Inflammatory macrophage treated with lipopolysaccharide for 1 hour (primary cell): ENCODE measurements at places on chromosomes 11 and 22.

GRCh38 chr11:91174193-91174592 lies 951.3 kb upstream of the CHORDC1 start:
- DNase-seq: no peak

DNA sequence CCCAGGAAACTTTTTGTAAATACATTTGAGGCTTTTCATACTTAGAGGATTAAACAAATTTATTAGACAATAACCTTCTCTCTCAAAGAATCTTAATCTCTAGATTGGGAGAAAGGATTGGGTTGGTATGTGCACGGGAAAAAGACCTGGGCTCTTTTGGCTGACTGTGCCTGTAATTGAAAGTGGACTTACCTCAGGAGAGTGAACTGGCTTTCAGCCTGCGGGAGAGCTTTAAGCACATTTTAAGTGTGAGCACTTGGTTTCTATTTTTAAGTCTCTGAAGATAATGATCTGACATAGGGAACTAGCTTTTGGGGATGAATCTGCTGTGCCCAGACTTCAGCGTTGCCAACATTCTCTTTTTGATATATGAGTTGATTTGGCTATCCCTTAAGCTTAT lies 35.8 kb downstream of the UVRAG start:
- no peak for DNase-seq

GRCh38 chr11:70413151-70413550 lies 14.8 kb downstream of the CTTN start:
- DNase-seq: no peak

DNA sequence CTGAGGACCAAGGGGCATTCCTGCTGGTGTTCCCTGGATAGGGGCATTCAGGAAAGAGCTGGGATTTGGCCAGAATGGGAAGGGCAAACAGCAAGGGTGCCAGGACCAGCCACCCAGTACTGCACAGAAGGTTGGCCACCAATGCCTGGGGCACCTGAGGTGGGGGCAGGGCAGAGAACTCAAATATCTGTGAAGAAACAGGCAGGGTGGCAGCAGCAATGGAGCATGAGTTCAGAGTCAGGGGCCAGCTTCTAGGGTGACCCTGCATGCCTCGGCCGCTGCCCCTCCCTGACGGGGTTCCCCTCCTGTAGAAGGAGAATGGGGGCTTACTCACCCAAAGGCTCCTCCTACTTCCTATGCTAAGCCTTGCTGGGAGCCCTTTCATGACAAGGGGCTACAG lies 79.3 kb upstream of the SHANK2 start:
- DNase-seq: no peak

DNA sequence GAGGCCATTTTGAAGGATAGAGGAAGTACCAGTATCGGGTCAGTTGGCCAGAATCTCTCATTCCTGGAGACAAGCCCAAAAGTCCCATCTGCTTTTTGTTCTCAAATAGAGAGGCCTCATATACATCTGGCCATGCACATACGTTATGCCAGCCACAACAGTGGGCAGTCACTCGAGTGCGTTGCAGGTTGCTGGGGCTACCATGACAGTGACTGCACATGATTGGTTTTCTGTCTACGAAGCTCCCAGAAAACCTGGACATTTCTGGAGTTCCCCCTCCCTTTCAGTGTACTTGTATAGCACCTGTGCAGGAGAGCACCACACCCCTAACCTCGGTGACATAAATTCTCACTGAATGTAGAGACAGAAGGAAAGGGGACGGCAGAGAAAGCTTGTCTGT lies 62.1 kb downstream of the C22orf31 start:
- DNase-seq: no peak

- no peak for DNase-seq
Observed at GRCh38 chr11:27552341-27552740, 45.8 kb upstream of the LIN7C start.

GRCh38 chr11:131579932-131580387 lies 209.5 kb downstream of the NTM start:
- no peak for DNase-seq

GRCh38 chr22:41302811-41303210 lies 1.5 kb downstream of the ZC3H7B start:
- no peak for DNase-seq

DNA sequence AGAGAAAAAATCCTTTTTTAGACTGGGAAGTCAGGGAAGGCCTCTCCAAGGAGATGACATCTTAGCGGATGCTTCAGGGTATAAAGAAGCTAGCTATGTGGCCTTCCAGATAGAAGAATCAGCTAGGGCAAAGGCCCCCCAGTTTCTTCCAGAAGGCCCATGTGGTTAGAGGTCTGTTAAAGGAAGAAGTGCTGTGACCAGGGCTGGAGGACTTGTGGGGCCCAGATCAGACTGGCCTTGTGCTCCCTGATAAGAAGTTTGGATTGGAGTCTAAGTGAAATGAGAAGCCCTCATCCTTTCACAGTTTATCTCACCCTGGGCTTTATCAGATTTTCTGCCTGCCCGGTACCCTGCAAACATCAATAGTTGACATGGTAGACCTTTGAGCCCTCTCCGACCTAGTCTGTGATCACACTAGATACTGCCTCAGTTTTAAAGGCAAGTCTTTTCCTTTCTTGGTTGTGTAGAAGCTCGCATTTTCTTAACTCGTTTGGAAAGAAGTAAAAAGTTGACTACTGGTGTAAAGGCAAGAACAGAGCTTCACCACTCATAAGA lies 7.8 kb downstream of the AMPD3 start:
- no peak for DNase-seq

GRCh38 chr11:12058425-12059115 lies 50.1 kb upstream of the DKK3 start:
- DNase-seq: no peak

DNA sequence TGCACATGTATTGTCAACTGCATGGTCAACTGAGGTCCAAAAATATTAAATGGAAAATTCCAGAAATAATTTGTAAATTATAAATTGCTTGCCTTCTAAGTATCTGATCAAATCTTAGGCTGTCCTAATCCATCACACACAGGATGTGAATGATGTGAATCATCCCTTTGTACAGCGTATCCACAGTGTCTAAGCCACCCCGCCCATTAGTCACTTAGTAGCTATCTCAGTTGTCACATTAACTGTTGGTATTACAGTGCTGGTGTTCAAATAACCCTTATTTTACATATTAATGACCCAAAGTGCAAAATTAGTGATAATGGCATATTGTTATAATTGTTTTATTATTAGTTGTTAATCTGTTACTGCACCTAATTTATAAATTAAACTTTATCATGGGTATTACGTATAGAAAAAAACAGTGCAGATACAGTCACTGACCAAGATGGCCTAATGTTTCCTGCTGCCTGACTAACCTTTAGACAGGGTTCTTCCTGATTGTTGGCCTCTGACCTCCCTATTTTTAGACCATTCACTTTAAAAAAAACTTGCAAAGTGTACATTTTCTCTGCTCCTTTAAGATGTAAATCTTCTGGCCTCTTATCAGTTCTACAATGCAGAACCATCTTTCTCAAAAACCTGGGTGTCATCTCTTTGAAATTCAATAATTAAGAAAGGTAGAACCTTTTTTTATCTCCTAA lies 2.9 kb upstream of the SVIP start:
- DNase-seq: no peak

- no peak for DNase-seq
Observed at GRCh38 chr22:42292732-42293520, 22.5 kb upstream of the TCF20 start.

DNA sequence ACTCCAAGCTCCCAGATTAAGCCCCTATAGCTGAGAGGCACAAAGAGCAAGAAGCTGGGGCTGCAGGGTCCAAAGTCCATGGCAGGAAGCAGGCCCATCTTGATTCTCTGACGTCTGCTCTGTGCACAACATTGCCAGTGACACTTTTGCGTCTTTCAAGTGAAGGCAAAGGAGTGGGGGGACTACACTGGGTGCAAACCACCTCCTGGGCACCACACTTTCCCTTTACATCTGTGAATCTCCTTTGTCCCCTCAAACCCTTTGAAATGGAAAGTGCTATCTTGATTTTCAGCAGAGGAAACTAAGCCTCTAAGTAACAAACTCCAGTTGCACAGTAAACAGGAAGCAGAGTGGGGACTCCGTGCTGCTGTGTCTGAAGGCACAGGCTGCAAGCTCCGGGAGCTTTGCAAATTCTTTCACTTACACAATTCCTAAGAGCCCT lies 428.0 kb downstream of the LARGE1 start:
- DNase-seq: no peak

DNA sequence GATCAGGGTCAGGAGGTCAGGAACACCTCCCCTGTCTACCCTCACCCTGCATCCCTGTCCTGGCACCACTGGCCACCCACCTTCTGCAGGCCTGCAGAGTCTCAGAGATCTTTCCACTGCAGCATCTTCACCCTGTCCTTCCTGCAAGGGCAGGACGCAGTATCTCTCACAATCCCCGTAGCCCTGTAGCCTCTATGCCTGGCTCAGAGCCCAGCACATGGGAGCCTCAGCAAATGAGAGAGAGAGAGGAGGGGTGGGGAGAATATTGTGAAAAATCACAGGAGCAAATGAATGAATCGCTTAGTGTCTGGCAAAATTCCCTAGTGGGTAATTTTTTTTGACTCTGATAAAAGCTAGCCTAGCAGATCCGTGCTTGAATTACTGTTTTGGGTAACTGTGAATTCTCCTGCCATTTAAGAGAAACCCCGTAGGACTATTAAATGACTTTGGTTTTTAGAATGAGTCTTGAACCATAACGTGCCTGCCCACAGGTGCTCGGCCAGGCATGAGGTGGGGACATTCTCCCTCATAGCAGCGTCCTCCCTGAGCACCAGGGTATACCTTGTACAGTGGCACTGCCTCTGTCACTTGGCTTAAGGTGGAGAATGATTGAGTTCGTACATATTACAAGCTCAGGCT lies 91.5 kb downstream of the MORC2 start:
- DNase-seq: no peak

GRCh38 chr11:12721816-12722604 lies 47.8 kb downstream of the TEAD1 start:
- DNase-seq: no peak

- DNase-seq: no peak
Observed at GRCh38 chr11:95895815-95896214, 28.1 kb downstream of the MTMR2 start.

DNA sequence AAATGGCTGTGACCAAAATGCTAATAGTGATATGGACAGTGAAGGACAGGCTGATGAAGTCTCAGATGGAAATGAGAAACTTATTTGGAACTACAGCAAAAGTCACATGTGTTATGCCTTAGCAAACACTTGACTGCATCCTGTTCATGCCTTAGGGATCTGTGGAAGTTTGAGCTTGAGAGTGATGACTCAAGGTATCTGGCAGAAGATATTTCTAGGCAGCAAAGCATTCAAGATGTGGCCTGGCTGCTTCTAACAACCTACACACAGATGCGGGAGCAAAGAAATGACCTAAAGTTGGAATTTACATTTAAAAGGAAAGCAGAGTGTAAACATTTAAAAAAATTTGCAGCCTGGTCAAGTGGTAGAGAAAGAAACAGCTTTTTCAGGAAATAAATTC lies 28.1 kb upstream of the CD81 start:
- no peak for DNase-seq

DNA sequence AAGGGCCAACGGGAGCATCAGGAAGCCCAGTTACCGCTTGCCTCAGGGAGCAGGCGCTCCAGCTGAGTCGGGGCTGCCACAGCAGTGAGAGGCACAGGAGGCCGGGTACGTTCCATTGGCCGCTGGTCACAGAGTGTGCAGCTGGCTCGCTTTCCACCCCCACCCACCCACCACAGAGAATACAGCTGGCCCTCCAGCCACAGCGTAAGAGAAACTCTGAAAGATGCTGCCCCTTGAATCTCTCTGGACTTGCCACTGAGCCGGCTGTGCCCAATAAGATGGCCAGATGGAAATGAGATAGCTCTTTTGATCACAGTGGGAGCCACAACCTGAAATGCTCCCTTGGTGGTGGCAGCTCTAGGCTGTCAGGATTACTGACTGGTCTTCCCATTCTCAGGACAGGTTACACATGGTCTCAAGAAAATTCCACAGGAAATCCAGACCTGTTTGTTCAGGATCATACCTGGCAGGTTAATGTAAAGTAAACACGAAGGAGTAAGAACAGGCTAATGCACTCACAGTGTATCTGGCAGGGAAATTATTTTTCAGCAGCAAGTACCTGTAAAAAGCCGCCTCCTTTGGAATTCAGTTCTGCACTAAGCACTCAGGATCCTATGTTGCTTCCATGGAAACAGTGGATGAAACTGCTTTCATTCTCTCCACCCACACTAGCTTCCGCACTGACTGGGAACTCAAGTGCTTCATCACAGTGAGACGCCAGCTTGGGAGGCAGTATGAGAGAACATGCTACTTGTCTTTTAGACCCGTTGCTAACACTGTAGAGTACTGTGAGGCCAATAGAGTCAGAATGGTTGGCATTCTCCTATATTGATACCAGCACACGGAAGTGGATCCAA lies 16.5 kb downstream of the SIAE start:
- no peak for DNase-seq

GRCh38 chr22:42613872-42614301 lies 796 bp downstream of the POLDIP3 start:
- DNase-seq: peak; percentile 75

DNA sequence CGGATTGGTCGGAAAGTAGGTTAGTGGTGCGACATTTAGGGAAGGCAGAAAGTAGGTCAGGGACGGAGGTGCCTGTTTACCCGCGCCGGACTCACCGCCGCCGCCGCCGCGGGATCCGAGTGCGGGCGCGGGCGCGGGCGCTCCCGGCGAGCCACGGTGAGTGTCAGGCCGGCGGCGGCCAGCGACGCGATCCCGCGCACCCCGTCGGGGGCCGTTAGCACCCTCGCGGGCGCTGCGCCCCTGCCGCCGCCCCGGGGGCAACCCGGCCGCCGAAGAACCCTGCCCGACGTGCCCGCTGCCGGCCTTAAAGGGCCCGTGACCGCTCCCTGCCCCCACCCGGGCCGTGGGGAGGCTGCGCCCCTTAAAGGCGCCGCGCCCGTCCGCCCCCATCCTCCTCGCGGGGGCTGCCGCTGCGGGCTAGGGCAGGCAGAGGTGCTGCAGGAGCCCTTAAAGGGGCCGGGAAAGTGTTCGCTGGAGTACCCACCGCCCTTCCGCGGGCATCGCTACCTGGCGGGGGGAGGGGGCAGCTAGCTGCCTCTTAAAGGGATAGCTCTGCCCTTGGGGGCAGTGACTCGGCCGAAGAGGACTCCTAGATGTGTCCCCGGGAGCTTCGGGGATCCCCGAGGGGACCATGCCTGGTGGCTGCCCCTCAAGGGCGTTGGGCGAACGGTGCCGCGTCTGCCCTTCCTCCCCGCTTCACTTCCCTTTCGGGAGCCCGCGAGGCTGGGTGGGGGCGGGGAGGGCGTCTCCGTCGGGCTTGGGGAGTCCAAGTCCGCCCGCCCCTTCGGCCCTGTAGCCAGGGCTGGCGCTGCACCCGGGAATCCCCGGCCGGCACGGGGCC lies at the start of gene BMAL1:
BMAL1 (plus strand) TSS at position 23 of the 841 bp plus-strand sequence. CDS start 76,519 bp downstream, outside the sequence.
- DNase-seq: peak; percentile 75

- no peak for DNase-seq
Observed at GRCh38 chr22:46693634-46694415, 44.2 kb downstream of the CERK start.
